ENCODE measurements at places on chromosomes 13 and 19.

DNA sequence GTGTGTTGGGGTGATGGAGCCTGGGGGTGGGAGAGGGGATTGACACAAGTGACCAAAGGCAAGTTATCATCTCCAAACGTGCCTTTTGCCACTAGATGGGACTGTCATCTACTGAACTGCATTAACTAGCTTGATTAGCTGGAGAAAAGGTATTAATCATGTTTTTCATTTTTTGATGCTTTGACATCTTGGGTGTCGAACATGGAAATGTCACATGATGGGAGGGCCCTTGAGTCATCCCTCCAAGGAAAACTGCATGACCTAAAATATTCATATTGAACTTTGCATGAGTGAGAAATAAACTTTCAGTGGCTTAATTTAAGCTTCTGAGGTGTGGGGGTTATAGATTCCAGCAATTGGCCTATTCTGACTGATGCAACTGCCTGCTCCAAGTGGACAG, 73.3 kb downstream of the ALOX5AP start:
- DNase-seq = no peak

- DNase-seq = no peak
These were observed 6.1 kb upstream of the CYSLTR2 start for GRCh38 chr13:48647625-48648024.

DNA sequence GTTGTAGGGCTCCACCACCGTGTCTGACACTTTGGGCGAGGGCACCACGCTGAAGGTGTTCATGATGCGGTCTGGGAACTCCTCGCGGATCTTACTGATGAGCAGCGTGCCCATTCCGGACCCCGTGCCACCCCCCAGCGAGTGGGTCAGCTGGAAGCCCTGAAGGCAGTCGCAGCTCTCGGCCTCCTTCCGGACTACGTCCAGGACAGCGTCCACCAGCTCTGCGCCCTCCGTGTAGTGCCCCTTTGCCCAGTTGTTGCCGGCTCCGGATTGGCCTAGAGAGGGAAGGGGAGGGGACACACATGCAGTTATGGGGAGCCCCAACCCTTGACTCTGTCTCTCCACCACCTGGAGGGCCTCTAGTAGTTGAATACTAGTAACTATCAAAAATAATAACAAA, 6.2 kb downstream of the TUBB4A start:
- DNase-seq = no peak

GRCh38 chr13:44199627-44200207, 173.9 kb upstream of the SERP2 start:
- DNase-seq = no peak

DNA sequence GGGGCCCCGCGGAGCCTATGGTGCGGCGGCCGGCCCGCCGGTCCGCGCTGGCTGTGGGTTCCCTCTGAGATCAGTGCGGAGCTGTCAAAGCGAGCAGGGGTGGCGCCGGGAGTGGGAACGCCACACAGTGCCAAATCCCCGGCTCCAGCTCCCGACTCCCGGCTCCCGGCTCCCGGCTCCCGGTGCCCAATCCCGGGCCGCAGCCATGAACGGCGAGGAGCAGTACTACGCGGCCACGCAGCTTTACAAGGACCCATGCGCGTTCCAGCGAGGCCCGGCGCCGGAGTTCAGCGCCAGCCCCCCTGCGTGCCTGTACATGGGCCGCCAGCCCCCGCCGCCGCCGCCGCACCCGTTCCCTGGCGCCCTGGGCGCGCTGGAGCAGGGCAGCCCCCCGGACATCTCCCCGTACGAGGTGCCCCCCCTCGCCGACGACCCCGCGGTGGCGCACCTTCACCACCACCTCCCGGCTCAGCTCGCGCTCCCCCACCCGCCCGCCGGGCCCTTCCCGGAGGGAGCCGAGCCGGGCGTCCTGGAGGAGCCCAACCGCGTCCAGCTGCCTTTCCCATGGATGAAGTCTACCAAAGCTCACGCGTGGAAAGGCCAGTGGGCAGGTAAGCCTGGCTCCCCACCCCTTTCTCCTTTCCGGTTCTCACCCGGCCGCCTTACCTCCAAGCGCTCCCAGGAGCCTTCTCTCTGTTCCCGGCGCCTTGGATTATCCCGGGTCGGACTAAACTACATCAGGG, at the start of gene PDX1:
PDX1 (plus strand) TSS at position 67 of the 743 bp plus-strand sequence; CDS start at position 206, 139 bp downstream.
- DNase-seq = no peak

DNA sequence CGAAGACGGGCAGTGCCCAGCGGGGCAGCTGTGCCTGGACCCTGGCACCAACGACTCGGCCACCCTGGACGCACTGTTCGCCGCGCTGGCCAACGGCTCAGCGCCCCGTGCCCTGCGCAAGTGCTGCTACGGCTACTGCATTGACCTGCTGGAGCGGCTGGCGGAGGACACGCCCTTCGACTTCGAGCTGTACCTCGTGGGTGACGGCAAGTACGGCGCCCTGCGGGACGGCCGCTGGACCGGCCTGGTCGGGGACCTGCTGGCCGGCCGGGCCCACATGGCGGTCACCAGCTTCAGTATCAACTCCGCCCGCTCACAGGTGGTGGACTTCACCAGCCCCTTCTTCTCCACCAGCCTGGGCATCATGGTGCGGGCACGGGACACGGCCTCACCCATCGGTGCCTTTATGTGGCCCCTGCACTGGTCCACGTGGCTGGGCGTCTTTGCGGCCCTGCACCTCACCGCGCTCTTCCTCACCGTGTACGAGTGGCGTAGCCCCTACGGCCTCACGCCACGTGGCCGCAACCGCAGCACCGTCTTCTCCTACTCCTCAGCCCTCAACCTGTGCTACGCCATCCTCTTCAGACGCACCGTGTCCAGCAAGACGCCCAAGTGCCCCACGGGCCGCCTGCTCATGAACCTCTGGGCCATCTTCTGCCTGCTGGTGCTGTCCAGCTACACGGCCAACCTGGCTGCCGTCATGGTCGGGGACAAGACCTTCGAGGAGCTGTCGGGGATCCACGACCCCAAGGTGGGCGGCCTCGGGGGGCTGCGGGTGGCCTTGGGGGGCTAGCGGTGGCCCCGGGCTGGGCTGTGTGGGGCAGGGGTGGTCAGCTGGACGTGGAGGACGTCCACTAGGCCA, 4.8 kb downstream of the GRIN3B start:
- DNase-seq = no peak

DNA sequence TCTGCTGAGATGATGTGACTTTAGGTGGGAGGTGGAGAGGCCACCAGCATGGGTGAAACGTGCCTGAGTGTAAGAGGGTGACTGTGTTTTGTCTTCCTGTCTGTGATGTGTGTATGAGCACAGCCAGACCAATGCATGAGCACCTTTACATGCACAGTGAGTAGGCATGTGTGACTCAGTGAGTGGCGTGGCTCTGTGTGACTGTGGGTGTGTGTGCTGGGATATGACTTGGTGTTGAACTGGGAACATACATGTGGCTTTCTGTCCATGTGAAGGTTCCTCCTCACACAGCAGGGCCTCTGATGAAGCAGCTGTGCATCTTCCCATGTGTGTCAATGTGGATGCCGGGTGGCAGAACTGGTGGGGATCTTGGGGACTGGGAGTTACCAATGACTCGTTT, 19.9 kb upstream of the LGALS13 start:
- DNase-seq = no peak

DNA sequence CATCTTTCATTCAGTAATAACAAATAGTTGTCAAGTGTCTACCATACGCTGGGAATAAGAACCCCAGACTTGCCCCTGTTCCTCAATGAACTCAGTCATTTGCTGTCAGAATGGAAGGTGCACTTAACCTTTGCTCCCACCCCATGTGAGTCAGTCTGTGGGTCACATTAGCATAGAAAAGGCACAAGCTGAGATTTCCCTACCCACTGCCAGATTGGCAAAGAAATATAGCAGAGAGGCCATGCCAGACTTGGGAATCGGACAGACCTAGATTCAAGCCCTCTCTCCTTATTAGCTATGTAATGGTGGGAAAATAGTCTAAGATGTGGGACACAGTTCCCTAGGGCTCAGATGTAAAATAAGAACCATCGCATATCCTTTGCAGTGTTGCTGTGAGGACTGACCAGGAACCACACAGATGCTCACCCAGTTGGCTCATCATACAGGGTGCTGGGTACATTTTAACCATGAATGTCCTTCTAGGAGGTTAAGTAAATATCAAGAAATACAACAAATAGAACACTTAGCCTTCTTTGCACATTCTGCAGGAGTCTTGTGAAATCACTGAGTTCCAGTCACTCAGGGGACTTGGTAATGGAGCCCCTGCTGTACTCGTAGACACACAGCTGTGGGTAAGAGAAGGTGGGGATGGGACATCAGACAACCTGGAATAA, 218.2 kb downstream of the FGF14 start:
- DNase-seq = no peak

- DNase-seq = peak; percentile 64
These were observed 730 bp downstream of the NRTN start for GRCh38 chr19:5805462-5806132.

GRCh38 chr19:29503140-29503758, 22.5 kb upstream of the VSTM2B start:
- DNase-seq = no peak

- no peak for DNase-seq
These were observed 65.1 kb downstream of the KCNRG start for GRCh38 chr13:50080203-50080910.

GRCh38 chr19:11165486-11166030, 10.0 kb upstream of the SPC24 start:
- DNase-seq = no peak

GRCh38 chr13:47076500-47076899, 179.6 kb upstream of the HTR2A start:
- DNase-seq = no peak

- peak; percentile 41 for DNase-seq
These were observed 11.9 kb downstream of the PEAK3 start for GRCh38 chr19:2270157-2270422.

DNA sequence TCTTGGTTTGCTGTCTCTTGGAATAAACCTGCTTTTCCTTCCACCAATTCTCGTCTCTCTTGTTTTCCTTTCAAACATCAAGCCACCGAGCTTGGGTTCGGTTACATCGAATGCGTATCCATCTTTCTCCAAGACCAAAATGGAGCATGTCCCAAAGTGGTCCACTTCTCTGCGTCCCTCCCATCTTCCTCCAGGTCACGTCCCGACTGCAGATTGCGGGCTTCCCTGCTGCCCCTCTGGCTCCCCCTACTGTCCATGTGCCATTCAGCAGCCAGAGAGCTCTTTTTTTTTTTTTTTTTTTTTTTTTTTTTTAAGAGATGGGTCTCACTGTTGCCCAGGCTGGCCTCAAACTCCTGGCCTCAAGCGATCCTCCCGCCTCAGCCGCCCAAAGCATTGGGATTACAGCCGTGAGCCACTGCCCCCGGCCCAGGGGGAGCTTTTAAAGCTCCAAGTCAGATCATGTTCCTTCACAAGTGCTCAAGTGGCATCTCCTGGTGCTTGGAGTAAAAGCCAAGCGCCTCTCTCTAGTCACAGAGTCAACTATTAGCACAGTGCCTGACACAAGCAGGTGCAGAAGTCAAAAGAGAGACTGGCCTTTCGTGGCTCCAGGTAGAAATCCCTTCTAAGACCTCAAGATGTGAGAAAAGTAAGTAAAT, 10.0 kb downstream of the COL5A3 start:
- DNase-seq = peak; percentile 52

- DNase-seq = peak; percentile 47
These were observed 14.7 kb downstream of the TLE5 start for GRCh38 chr19:3047496-3048189.

- peak; percentile 67 for DNase-seq
These were observed 22.3 kb downstream of the IER2 start for GRCh38 chr19:13172346-13173138.

GRCh38 chr19:48933382-48933932, at the start of gene DHDH:
Gene DHDH, plus strand, starts transcription at chr19:48933699. Its CDS starts 23 bp downstream, at chr19:48933722.
- peak; percentile 84 for DNase-seq

DNA sequence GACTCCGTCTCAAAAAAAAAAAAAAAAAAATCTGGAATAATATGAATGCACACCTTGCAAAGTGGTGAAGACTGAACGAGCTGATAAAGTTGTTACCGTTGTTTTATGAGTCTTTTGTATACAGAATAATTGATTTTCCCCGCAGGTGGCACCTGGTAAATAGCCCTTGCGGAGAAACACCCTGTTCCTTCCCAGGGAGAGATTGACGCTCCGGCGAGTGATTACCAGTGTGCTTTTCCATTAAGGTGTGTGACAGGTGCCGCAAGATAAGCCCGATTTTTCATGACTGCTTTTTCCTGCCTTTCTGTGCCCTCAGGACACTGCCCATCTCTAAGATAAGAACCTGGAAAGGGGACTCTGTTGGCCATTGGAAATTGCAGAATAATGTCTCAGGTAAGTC, 943 bp downstream of the ZNF302 start:
- no peak for DNase-seq

GRCh38 chr19:17716309-17716929, 2.9 kb upstream of the MAP1S start:
- no peak for DNase-seq
